ENCODE measurements at places on chromosomes 1 and 21. TPM values are rescaled to one million over a fixed set of nuclear protein-coding genes. Genes with fewer than 3 reads are reported as not detected.

DNA sequence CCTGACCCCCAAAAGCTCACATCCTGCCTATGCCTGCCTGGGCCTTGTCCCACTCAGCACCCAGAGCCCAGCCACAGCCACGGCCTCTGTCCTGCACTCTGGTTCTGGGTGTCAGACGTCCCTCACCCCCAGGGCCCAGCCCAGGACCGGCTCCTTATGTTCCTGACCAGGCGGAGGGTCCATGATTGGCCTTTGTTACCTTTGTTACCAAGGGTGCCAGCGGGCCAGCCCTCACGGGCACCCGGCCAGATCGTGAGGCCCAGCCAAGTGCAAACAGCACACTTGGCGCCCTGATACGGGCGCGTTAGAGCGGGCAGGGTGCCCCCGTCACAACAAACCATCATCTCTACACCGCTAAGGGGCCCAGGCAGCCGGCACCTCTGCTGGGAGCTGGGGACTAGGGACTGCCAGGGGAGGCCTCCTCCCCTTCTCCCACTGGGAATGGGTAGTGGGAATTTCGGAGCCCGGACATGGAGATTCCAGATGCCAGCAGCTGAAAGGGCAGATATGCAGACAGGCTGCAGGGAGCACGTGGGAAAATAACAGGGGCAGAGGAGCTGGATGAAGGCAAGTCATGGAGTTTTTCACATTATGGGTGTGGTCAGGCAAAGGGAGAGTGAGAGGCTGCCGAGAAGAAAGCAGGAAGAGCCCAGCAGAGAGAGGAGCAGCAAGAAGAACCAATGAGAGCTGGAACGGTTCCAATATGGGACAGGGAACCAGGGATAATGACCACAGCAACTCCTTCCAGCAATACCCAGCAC lies 22.1 kb downstream of the HSPG2 start:
- no peak for DNase-seq

GRCh38 chr1:18618546-18619466 lies 11.8 kb upstream of the PAX7 start:
- no peak for DNase-seq

DNA sequence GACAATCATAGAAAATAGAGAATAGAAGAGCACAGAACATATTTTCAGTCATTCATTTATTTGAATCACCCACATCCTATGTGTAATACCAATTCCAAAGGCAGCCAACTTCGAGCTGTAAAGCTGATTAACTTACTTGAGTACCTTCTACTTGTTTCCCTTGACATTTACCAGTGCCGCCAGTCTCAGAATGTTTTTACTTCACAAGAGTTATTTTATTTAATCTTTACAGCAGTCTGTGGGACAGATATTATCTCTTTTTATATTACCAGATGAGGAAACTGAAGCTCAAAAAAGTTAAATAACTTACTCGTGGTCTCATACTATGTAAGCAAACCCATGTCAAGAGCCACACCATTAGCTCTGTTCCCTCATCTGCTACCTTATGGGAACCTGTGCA lies 56.6 kb downstream of the FGGY start:
- DNase-seq, result no peak

DNA sequence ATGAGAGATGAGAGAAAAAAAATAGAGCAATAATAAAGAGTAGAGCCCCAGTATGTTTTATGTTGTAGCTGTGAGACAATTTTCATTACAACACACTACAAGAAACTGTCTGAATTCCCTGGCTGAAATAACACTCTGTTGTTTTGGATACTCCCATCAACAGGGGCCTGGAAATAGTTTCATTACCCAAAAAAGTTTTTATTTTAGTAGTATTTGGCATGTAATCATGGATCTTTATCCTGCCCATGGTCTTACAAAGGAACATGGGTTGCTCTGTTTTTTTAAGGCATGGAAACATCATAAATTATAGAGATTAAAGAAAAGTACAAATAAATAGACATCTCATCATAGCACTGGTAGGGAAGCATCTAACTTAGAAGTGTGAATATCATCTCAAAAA lies 56.3 kb downstream of the GNG12 start:
- DNase-seq, result no peak

DNA sequence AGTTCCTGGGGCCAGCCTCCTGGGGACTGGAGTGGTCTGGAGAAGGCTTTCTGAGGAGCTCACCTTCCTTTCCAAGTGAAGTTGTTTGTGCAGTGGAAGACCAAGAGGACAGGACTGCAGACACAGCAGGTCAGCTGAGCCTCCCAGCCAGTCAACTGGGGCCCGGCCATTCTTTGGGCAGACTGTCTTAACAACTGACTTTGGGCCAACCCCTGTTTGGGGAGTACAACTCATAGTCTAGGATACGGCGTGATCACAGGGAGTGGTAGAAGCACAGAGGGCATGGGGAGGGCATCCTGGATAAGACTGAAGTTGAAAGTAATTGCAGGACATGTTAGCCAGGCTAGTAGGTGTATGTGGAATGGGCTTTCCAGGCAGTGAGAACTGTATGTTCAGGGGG lies 50.3 kb downstream of the PGM1 start:
- peak; percentile 78 for DNase-seq

GRCh38 chr1:204523605-204524215 lies 7.5 kb downstream of the MDM4 start:
- no peak for DNase-seq

DNA sequence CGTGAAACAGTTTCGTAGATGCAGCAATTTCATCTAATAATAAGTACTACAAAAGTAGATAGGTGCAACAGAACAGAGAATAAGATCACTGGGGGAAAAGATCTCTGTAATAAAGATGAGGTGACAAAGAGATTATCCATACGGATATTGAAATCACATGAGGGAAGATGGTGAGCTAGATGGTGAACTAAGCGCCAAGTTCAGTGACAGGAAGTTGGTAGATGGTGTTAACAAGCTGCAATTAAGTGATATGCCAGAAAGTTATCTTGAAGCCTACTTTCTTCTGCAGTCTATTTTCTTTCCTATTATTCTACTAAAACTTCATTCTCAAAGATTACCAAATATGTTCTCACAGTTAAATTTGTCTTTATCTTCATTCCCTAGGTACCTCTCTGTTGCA lies 7.1 kb downstream of the LRIF1 start:
- DNase-seq, result no peak

GRCh38 chr1:183633676-183634343 lies 1.8 kb downstream of the ARPC5 start:
- DNase-seq, result no peak

DNA sequence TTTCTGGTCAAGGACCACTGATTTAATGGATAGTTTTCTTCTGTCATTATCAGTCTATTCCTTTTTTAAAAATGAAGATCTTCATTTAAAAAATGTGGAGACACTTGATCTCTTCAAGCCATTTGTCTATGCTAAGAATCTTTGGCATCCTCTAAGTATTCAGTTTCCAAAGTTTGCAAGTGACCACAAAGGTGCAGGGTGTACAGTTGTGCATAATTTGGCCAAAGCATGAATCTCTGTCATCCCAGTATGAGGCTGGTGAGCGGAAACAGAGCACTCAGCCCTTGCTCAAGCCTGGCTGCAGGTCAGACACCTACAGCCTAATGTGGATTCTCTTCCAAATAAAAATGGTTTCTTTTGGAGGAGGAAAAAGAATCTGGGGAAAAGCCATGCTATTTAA lies 19.8 kb downstream of the PARP1 start:
- DNase-seq, result no peak

- DNase-seq, result no peak
These were observed 3.0 kb upstream of the CASQ1 start for GRCh38 chr1:160187407-160187806.

GRCh38 chr1:2043886-2044285 lies 6.3 kb upstream of the PRKCZ start:
- DNase-seq, result no peak

- peak; percentile 52 for DNase-seq
These were observed 1.6 kb downstream of the CYB5R1 start for GRCh38 chr1:202965422-202965821.

- no peak for DNase-seq
These were observed 17.2 kb downstream of the SASS6 start for GRCh38 chr1:100115524-100115923.

HOOK1 gene
- total RNA-seq, result not detected

GBP6 gene
- total RNA-seq, result not detected

CGN gene
- total RNA-seq, result 0.78 TPM

FMO5 gene
- 0.72 TPM for total RNA-seq

CD53 gene
- 7.3 TPM for total RNA-seq

FCRL5 gene
- total RNA-seq, result not detected

SPOCD1 gene
- total RNA-seq, result not detected

CCDC181 gene
- total RNA-seq, result not detected
